Stimulated activated CD4-positive, alpha-beta T cell treated with anti-CD3 and anti-CD28 coated beads, TNF-alpha, amount 100 ng/mL, for 24 hours (primary cell): ENCODE measurements at places on chromosomes 11 and 22.

GRCh38 chr22:33726294-33726734 lies 194.0 kb downstream of the LARGE1 start:
- DNase-seq, result no peak

- DNase-seq, result peak; percentile 53
These were observed 138.8 kb upstream of the SORL1-AS1 start for GRCh38 chr11:121591405-121592033.

GRCh38 chr11:58621586-58622262 lies 741 bp upstream of the CNTF start:
- no peak for DNase-seq

DNA sequence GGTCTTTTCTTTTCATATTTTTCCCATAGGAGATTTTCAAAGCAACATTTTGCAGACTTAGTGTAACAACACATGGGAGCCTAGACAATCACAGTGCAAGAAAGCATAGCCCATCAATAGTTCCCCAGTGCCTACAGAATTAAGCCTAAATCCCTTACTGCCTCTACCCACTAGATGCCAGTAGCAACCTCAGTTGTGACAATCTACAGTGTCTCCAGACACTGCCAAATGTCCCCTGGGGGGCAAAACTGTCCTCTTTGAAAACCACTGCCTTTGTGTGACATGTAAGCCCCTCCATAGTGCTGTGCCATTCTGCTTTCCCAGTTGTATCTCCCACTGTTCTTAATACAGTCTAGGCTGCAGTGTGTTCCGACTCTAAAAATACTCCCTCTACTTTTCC lies 1329.0 kb downstream of the LRRC4C start:
- DNase-seq, result no peak

DNA sequence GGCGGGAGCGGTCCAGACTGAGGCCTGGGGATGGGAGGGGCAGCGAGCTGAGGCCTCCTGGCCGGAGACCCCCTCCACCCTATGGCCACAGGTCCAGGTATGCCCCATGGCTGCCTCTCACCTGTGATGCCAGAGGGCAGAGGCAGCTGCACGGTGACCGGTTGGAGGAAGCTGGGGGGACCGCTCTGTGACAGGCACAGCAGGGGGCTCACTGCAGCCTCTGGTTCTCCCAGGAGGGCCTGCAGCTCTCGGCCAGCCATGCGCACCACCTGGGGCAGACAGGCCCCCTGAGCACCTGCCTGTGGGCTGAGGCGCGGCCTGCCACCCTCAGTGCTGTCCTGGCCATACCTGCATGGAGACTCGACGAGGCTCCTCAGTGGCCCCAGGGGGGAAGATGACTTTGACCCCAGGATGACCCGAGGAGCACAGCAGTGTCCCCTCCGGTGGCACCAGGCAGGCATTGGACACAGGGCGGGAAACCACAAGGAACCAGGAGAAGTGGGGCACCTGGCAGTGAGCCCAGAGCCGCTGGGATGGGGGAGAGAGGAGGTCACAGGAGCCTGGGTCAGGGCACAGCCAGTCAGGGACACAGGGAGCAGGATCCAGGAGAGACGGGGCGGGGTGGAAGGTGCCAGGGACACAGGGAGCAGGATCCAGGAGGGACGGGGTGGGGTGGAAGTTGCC lies 3.2 kb upstream of the SLC25A22 start:
- no peak for DNase-seq

- no peak for DNase-seq
These were observed 42.6 kb upstream of the MPEG1 start for GRCh38 chr11:59255281-59255680.

GRCh38 chr11:26700574-26701235 lies 21.2 kb downstream of the SLC5A12 start:
- DNase-seq, result no peak

DNA sequence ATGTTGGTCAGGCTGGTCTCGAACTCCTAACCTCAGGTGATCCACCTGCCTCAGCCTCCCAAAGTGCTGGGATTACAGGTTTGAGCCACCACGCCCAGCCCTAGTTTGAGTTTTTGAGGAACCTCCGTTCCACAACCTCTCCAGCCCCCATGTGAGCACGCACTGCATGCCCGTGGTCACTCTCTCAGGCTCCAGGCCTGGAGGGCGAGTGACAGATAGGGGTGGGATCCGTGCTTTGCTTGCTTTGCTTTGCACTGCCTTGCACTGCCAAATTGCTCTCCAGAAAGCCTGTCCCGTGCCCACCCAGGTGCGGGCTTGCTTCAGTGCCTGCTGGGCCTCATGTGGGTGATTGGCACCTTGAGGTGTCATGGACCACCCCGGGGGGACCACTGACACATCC lies 29.9 kb downstream of the FGF4 start:
- DNase-seq, result no peak

GRCh38 chr11:1896468-1896867 lies 4.8 kb upstream of the PRR33 start:
- no peak for DNase-seq

GRCh38 chr11:113331441-113331840 lies 17.1 kb downstream of the TTC12 start:
- no peak for DNase-seq

- DNase-seq, result no peak
These were observed 26.7 kb downstream of the FLI1 start for GRCh38 chr11:128720522-128720985.

DNA sequence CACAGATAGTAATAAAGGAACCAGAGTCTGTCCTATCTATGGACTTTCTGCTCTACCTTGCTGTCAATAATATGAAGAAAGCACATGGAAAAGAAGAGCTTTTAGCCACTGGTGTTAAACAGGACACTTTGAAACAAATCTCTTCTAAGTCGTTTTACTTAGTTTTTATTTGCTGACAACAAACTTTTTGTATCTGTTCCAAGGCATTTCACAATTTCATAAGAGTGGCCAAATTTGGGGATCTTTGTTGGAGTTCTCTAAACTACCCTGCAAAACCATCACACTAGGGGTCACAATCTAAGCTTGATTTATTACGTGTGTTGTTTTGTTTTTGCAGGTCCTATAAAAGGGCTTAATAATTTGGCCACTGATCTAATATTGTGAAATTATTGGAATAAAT lies 54.4 kb downstream of the BBOX1 start:
- DNase-seq, result no peak

GRCh38 chr11:537622-538430 lies 499 bp downstream of the LRRC56 start:
- no peak for DNase-seq

GRCh38 chr11:78061088-78061920 lies 2.4 kb upstream of the THRSP start:
- DNase-seq, result no peak

GRCh38 chr11:10918698-10919097 lies 60.8 kb upstream of the ZBED5 start:
- DNase-seq, result no peak

GRCh38 chr11:31873124-31873523 lies 62.0 kb upstream of the PAX6 start:
- no peak for DNase-seq

GRCh38 chr11:104582431-104582830 lies 315.8 kb downstream of the CASP12 start:
- DNase-seq, result no peak

GRCh38 chr11:104094576-104094975 lies 58.1 kb downstream of the DDI1 start:
- DNase-seq, result no peak

DNA sequence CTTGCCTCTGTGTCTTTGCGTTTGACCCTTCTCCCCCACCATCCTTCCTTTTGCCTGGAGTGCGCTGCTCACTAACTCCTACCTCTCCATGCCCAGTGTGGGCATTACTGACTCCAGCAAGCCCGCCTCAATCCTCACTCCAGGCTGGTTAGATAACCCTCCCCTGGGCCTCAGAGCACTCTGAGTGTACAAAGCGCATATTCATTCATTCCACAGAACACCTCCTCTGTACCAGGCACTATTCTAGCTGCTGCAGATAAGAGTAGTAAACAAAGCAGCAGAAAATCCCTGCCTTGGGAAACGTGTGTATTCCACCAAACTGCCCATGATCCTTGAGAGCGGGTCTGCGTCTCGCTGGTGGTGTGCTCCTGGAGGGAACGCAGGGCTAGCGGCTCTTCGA lies 3.2 kb downstream of the SLC22A8 start:
- DNase-seq, result no peak

DNA sequence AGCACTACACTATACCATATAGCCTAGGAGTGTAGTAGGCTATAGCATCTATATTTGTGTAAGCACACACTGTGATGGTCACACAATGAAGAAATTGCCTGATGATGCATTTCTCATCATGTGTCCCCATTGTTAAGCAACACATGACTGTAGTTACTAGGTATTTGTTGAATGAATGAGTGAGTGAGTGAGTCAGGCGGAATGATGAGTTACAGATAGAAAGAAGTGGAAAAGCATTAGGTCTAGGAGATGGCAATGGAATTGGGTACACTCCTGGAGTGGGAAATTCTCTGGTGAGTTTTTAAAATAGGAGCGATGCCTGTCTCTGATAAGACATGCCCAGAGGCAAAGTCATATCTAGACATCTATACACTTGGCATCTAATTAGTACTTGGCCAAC lies 160.5 kb upstream of the TBCEL start:
- DNase-seq, result no peak

DNA sequence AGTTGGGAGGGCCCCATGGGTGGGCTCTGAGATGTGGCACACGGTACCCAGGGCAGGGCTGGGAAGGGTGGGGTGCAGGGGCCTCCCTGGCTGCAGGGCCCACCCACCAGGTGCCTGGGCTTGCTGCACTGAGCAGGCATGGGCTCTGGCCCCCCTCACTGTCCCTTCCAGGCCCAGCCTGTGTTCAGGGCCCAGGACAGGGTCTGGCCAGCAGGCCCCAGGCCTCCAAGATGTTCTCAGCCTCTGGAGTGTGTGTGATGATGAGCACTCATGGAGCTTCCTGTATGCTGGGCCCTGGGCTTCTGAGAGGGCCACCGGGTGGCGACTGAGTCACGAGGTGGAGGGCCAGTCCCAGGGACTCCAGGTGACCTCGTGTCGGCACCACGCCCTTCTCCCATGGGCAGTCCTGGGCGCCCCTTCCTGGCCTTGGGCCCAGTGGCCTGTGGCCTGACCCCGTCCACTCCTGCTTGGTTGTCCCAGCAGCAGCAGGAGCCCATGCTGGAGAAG lies 55.9 kb upstream of the CCDC188 start:
- DNase-seq, result no peak

GRCh38 chr11:6489306-6489705 lies 7.8 kb upstream of the DNHD1 start:
- DNase-seq, result no peak

DNA sequence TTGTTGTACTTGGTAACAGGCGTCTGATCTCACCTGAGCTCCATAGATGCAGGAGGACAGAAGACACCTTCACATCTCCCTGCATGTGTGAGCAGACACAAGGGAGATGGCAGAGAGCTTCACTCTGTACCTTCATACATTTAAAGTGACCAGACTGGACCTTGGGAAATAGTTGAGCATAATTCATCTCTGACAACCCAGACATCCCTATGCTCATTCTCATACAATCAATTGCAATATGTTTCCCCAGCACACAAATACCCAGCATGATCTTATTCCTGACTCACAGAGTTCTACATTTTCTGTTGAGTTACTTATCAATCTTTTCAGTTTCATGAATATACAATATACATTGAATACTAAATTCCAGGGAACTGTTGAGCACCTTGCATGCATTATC lies 488.2 kb upstream of the API5 start:
- DNase-seq, result no peak

GRCh38 chr11:114269498-114269897 lies 26.7 kb upstream of the NNMT start:
- no peak for DNase-seq

- no peak for DNase-seq
These were observed 21.6 kb upstream of the PEX26 start for GRCh38 chr22:18056161-18056666.
